ENCODE measurements at places on chromosomes 12 and 14. TPM values are rescaled to one million over a fixed set of nuclear protein-coding genes. Genes with fewer than 3 reads are reported as not detected.

The NTF3 gene
- total RNA-seq: 0.67 TPM

The HOXC13 gene
- total RNA-seq: not detected

The PMCH gene
- not detected for total RNA-seq

DNA sequence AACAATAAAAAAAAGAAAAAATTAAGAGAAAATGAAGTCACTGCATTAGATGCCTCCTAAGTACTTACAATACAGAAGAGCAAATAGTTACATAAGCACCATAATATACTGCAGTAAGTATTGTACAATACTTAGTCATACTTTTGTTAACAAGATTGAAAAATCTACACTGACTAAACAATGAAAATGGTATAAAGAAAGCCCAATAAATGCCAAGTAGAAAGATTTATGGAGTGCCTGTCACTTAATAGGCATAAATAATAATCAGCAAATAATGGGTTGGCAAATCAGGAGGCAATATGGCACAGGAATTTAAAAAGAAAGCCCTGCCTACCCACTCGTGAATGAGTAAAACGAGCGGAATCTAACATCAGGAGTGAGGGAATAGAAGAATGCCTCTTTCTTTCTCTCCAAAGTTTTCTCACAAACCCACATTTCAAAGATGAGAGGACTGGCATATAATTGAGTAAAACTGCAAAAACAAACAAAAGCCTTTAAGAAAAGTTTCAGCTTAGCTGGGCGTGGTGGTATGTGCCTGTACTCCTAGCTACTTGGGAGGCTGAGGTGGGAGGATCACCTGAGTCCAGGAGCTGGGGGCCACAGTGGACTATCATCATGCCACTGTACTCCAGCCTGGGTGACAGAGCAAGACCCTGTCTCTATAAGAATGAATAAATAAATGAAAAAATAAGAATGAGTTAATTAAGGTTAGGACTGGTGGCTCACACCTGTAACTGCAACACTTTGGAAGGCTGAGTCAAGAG is 36.1 kb downstream of the CRY1 start:
- no peak for DNase-seq
- peak overlapping the region; percentile 26 for H3K27ac ChIP-seq
- no peak overlapping the region for H3K4me3 ChIP-seq
- no peaks in the 10 kb centered on the region for H3K36me3 ChIP-seq
- H3K4me1 ChIP-seq: no peaks in the 10 kb centered on the region

The BMP4 gene
- 17.9 TPM for total RNA-seq

DNA sequence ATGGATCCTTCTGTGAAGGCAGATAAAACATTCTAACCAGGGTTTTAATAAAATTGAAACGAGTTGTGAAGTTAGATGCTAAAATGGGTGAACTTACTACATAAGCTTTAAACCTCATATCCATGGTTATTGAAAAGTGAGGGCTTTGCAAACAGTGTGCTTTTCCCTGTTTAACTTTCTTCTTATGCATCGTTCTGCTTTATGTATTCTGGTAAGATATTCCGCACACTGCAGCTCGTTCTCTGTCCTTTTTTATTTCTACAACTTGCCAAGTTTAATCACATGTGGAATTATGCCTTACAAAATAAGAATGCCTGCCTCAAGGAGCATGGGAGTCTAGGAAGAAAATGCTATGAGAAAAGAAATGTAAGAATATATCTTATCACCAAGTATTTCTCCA is 30.9 kb downstream of the PELI2 start:
- H3K4me3 ChIP-seq: no peak overlapping the region
- H3K36me3 ChIP-seq: no peaks in the 10 kb centered on the region
- no peak overlapping the region for H3K27ac ChIP-seq
- no peak for DNase-seq

GRCh38 chr12:28512406-28512805 is 322.1 kb downstream of the CCDC91 start:
- DNase-seq: no peak
- no peaks in the 10 kb centered on the region for H3K27me3 ChIP-seq
